ENCODE measurements at places on chromosomes 11 and 22.

DNA sequence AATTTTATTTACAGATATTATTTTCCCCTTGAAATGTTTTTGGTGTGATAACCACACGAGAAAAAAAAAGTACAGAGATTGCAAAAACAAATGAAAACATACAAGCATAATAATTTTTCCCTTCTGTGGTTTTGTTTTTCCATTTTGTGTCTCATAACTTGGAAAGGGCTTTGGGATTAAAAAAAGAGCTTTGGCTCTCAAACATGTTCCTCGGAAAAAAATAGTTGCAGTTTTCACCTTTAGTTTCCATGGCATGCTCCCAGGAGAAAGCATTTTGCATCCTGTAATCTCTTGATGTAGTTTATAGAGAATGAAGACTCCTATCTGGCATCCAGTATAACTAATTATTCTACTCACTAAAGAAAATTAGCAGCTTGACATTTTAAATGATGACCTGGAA, 362.1 kb upstream of the PDGFD start:
- no peak for DNase-seq

GRCh38 chr11:133961890-133962289, 5.1 kb upstream of the IGSF9B start:
- DNase-seq, result no peak

DNA sequence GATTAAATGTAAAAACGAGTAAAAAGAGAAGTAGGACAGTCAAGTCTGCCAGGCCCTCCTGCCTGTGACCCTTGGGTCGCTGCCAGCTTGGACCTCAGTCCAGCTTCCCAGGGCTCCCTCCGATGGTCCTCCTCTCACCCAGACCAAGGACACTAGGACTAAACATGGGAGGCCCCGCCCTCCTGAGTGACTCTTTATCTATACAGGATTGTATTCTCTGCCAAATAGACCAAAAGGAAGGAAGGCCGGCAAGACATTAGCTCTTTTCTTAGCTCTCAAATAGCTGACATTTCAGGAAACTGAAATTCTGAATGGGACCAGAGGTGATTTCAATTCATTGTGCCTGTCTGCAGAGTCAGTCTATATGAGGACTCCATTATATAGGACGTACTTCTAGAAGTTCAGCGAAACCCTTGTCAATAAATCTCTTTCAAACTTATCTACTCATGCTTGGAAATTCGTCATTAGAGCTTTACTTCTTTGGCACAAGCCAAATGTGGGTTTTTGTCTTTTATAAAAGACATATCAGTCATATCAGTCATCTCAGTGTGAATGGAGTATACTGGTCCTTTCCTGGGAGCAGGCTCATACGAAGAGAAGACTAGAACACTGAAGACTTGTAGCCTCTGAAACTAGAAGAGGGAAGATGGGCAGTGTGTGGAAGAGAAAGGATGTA, 28.5 kb downstream of the ADORA2A start:
- no peak for DNase-seq

DNA sequence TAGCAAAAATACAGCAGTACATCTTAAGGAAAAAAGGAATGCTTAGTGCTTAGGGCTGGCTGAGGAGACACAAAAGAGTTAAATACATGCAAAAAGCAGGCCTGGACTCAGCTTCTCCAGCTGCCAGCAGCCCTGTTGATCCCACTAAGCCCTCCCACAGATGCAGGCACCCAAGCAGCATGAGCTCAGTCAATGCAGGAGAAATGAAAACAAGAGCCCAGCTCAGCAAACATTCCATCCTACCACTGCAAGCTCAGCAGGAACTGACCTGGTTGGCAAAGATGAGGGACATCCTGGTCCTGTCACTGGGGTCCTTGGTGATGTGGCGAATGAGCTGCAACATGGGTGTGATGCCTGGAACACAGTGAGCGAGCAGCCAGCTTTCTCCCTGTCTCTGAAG, 5.8 kb downstream of the CYB5R2 start:
- DNase-seq, result no peak

GRCh38 chr11:7531011-7531410, 17.2 kb downstream of the PPFIBP2 start:
- DNase-seq, result no peak

DNA sequence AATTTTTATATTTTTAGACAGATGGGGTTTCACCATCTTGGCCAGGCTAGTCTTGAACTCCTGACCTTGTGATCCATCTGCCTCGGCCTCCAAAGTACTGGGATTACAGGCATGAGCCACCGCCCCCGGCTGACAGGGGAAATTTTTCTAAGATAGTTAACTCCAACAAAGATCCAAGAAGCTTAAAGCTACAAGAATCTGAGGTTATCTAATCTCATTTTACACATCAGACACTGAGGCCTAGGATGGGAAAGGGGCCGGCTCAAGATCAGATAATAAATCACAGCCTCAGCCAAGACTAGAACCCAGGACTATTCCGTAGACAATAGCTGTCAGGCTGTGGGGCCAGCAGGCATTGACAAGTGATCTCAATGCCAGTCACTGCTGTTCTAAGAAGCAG, 94.0 kb downstream of the AMBRA1 start:
- DNase-seq, result no peak

GRCh38 chr22:22673628-22674027, 29.2 kb downstream of the GGTLC2 start:
- DNase-seq, result no peak

DNA sequence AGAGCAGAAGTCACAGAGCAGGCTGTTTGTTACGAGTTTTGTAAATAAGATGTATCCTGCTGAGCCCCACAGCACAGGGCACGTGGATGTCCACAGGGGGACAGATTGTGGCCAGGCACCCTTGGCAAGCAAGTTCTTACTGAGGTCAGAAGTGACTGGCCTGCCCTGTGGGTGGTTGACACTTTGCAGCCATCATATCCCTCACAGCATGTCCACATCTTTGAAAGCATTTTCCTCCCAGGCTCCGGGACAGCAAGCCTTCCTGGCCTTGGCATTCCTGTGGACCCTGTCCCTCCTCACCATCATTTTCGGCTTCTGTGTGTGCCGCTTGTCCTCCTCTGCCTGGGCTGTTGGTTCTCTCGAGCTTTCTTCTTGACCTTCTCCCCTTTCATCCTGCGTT, 189.5 kb downstream of the TBC1D22A start:
- DNase-seq, result no peak

DNA sequence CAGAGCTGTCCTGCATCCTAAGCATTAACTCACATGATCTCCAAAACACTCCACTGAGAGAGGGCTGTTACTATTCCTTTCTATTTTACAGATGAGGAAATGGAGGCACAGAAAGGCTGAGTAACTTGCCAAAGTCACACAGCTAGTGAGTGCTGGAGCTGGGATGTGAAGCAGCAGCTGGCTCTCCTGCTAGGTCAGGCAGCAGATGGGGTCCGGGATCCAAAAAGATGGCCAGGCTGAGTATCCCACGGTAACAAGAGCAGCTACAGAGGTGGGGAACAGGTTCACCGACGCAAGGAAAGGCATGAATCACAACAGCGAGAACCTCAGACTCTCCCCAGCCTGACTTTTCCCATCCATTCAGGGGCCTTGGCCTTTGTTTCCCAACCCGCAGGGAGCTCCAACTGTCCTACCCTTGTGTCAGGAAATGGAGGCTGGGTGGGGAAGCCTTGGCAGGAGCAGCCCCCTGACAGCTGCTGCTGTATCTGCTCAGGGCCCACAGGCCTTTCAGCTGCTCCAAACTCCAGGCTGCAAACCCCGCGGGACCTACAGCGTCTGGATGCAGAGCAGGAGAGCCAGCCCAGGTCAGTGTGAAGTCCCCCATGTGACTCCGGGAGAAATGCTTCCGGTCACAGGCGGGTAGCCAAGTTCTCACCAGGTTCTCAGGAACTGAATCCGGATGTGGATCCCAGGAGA, 29.5 kb downstream of the DKK3 start:
- no peak for DNase-seq

GRCh38 chr11:69559181-69559580, 77.7 kb downstream of the LINC01488 start:
- no peak for DNase-seq

- DNase-seq, result peak; percentile 66
These were observed 5.2 kb upstream of the RAB3IL1 start for GRCh38 chr11:61922539-61922938.

- no peak for DNase-seq
These were observed 476 bp downstream of the ARHGAP32 start for GRCh38 chr11:129191649-129192048.

DNA sequence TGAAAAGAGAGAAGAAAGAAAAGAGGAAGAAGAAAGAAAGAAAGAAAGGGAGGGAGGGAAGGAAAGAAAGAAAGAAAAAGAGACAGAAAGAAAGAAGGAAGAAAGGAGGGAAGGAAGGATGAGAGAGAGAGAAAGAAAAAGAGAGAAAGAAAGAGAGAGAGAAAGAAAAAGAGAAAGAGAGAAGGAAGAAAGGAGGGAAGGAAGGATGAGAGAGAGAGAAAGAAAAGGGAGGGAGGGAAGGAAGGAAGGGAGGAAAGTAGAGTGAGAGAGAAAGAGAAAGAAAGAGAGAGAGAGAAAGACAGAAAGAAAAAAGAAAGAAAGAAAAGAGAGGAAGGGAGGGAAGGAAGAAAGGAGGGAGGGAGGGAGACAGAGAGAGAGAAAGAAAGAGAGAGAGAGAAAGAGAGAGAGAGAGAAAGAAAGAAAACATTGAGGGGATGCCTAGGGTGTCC, 11.5 kb upstream of the RAC2 start:
- DNase-seq, result no peak

GRCh38 chr11:71917646-71918140, 10.7 kb downstream of the XNDC1N start:
- DNase-seq, result no peak

GRCh38 chr11:119699227-119699626, 29.8 kb downstream of the NECTIN1 start:
- DNase-seq, result no peak

GRCh38 chr11:75280227-75280701, 39.7 kb downstream of the TPBGL start:
- DNase-seq, result no peak

GRCh38 chr11:120546312-120547205, 35.0 kb downstream of the GRIK4 start:
- peak; percentile 83 for DNase-seq

DNA sequence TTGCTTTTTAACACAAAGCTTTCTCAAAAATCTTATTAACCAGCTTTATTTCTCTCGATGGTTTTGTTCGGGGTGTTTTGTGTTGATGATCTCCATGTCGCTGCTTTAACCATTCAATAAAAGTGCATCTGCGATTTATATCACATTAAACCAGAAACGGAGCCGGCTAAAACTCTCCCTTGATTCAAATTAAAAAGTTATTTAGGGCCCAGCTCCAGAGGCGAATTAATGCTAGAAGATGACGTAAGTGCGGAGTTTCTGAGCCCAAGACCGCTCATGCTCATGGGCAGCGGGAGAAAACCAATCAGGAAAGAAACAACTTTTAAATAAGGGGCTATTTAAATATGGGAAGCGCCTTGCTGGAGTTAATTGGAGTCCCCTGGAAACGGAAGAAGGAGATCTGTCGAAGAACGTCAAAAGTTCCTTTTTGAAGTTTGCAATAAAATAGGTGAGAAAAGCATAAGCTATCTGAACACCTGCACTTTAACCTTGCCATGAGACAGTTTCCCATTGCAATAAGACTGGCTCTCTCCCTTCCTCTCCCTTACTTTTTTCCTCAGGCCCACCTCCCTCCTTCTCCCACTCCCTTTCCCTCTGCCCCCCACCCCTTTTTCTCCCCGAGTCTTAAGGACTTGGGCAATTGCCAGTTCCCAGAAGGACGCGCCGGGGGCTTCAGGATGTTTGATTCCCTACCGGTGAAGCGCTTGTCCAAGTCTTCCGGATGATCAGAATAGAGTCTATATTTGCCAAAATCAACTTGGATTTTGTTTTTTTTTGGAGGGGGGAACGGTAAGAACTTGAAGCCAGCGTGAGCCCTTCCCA, 1.9 kb upstream of the DBX1 start:
- no peak for DNase-seq

DNA sequence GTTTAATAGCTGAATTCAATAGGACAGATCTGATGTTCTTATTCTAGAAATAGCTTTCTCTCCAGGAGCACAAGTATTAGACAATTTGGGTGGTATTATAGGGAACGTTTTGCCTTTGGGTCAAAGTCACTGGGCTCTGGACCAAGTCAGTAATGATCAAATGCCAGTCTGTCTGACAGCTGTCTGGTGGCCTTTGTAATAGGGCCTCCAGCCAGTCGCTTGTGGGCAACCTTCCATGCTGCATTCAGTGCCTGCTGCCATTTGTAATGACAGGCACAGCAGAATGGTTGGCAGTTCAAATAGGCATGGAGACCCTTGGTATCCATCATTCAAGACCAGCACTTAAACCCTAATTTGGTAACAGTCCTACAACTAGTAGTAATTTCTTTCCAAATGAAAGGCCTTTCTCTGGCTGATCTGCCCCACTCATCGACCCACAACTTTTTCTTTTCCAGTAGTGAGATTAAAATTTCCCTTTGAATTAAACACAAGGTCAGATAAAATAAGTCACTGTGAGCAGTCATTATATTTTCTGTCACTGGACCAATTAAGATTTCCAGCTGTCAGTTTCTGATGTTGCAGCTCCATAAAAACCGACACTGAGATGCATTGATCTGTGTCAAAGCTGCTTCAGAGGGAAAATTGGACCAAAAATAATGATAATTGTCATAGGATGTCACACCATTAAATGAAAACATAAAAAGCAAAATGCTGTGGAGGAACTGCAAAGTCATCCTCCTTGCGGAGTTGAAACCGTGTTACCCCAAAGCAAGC, 1038.1 kb downstream of the LRRC4C start:
- DNase-seq, result no peak

DNA sequence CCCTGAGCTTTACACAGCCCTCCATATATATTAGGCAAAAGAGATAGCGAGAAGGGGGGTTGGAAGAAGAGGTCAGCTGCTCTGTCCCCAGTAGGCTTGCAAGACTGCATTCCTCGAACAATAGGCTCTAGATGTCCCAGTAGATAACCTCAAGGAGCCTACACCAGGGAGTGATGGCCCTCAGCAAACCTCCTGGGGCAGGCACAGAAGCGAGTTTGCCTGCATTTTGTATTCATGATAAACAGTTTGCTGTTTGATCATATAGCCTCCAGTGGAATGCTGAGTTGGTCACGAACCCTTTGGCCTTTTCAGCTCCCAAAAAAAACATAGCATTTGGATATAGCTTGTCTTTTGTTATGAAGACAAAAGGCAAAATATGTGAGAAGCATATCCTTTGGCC, 95.1 kb upstream of the GRAMD1B start:
- DNase-seq, result no peak

- no peak for DNase-seq
These were observed 14.0 kb downstream of the RAC2 start for GRCh38 chr22:37229805-37230672.

- DNase-seq, result no peak
These were observed 4.6 kb upstream of the GGA1 start for GRCh38 chr22:37604074-37604473.

DNA sequence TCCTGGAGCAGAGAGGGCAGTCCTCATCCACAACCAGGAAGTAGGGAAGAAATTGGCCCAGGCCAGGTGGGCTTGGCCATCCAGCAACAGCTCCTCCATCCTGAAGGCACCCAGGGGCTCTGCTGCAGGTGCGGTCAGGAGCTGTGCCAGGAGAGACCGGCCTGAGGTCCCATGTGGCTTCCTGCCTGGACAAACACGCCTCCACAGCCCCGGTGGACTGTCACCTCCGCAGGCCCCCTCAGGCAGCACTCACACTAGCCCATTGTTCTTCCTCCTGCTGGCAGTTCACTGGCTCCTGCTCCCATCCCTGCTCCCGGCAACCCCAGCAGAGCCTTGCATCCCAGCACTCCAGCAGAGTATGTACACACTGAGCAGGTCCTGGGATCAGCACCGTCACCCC, 16.0 kb upstream of the POU2AF1 start:
- no peak for DNase-seq

All from AG09319 (cell line).